ENCODE measurements at places on chromosomes 7 and 10. TPM values are rescaled to one million over a fixed set of nuclear protein-coding genes. Genes with fewer than 3 reads are reported as not detected.

The RNF133 gene
- 2.2 TPM for total RNA-seq

The INHBA gene
- 10.8 TPM for total RNA-seq

The CFAP70 gene
- 1.8 TPM for total RNA-seq

The TMEM273 gene
- total RNA-seq = 1.2 TPM

The CTAGE4 gene
- total RNA-seq = 5.8 TPM

The PILRA gene
- total RNA-seq = 2.2 TPM

The PALD1 gene
- 2.2 TPM for total RNA-seq

The FAM131B gene
- total RNA-seq = 2.5 TPM

The CRHR2 gene
- not detected for total RNA-seq

The BMPER gene
- total RNA-seq = 6.3 TPM

The ERLIN1 gene
- 35.7 TPM for total RNA-seq

The NPC1L1 gene
- 20.6 TPM for total RNA-seq

The NEUROG3 gene
- total RNA-seq = not detected

The FAM241B gene
- total RNA-seq = 3.7 TPM

The HOXA1 gene
- total RNA-seq = 0.30 TPM

The ADCY1 gene
- total RNA-seq = 2.9 TPM

The GHRHR gene
- total RNA-seq = not detected

The ARL5B gene
- total RNA-seq = 95.2 TPM

The CADPS2 gene
- total RNA-seq = 41.5 TPM

The CUZD1 gene
- total RNA-seq = not detected

The OR2A5 gene
- total RNA-seq = 0.44 TPM

The FZD1 gene
- total RNA-seq = 8.1 TPM

The CPED1 gene
- 30.5 TPM for total RNA-seq

The MSMB gene
- total RNA-seq = 2.2 TPM

The KEL gene
- total RNA-seq = 22.4 TPM

The ASZ1 gene
- total RNA-seq = not detected

All from hepatocyte (in vitro differentiated cells).